Uterine smooth muscle cell (primary cell): ENCODE measurements at places on chromosomes 7 and 10. TPM values are rescaled to one million over a fixed set of nuclear protein-coding genes. Genes with fewer than 3 reads are reported as not detected.

The NPFFR1 gene
- total RNA-seq = not detected in 2 replicates

The NKX2-3 gene
- total RNA-seq = not detected in 2 replicates

The KNDC1 gene
- 1.3 and 3.2 TPM in 2 replicates for total RNA-seq

The ENTPD1 gene
- under 0.01 TPM in 1 of 2 replicates, not detected in the other for total RNA-seq

The LRMDA gene
- total RNA-seq = 0.55 and 0.87 TPM in 2 replicates
